Glutamatergic neuron (in vitro differentiated cells): ENCODE measurements at places on chromosomes 7 and 10. TPM values are rescaled to one million over a fixed set of nuclear protein-coding genes. Genes with fewer than 3 reads are reported as not detected.
A peak's percentile ranks its signal among the peaks of the same experiment; 100 is the strongest.

LMOD2 gene
- not detected for total RNA-seq

OR2A12 gene
- not detected for total RNA-seq

ARHGEF5 gene
- total RNA-seq = 0.93 TPM

PTF1A gene
- not detected for total RNA-seq

MPLKIP gene
- total RNA-seq = 29.9 TPM

CLCN1 gene
- 0.56 TPM for total RNA-seq

HOXA3 gene
- not detected for total RNA-seq

GLI3 gene
- total RNA-seq = 2.9 TPM

BICC1 gene
- 0.12 TPM for total RNA-seq

DOCK4 gene
- total RNA-seq = 60.3 TPM

PTPN12 gene
- 106 TPM for total RNA-seq

GJC3 gene
- not detected for total RNA-seq

ZNF775 gene
- 20.5 TPM for total RNA-seq

DNA sequence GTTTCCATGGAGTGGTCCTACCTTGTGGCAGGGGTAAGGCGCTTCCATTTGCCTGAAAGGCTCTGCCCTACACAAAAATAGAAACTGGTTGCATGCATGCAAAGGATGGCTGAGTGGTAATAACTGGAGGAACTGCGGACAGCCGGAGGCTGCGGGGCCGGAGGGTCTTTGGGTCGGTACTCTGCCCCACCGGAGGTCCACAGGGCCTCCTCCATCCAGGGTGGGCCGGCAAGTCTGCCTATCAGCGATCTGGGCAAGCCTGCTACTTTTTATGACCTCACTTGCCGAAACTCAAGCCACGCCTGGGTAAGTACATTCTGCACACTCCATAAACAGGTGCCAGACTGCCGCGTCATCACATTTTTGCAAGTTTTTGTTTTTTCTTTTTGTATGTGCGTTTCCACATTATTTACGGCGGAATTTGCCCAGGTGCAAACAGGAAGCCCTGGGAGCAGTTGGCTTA is 30.0 kb downstream of the TACC2 start:
- no peaks in the 10 kb centered on the region for H3K27me3 ChIP-seq
- no peak overlapping the region for H3K27ac ChIP-seq
- H3K4me1 ChIP-seq = peaks cover 4% of the 10 kb centered on the region
- H3K4me3 ChIP-seq = no peak overlapping the region
- DNase-seq = no peak

- H3K4me1 ChIP-seq = no peaks in the 10 kb centered on the region
- DNase-seq = no peak
- no peak overlapping the region for H3K4me3 ChIP-seq
These were observed 594.7 kb downstream of the KCNMA1 start for GRCh38 chr10:77042706-77043419.

DNA sequence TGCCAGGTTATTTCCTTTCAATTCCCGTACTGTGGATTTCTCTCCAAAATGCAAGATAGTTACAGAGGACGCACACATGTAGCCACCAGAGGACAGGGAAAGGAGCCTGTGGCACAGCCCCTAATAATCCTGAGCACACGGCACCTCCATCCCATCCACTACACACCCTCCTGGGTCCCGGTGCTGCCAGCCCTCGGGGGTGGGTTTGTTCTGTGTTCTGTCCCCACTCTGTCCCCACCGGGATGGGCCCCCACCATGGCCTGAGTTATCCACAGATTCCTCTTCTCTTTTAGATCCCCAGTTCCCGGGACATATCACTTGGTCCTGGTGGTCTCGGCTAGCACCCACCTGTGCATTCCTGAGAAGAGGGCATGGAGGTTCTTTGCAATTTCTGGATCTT is 196.9 kb upstream of the PPP2R2D start:
- H3K27ac ChIP-seq = no peak overlapping the region
- DNase-seq = no peak
- H3K36me3 ChIP-seq = no peaks in the 10 kb centered on the region
- no peaks in the 10 kb centered on the region for H3K4me1 ChIP-seq

- H3K27me3 ChIP-seq = no peaks in the 10 kb centered on the region
- no peak overlapping the region for H3K27ac ChIP-seq
- DNase-seq = no peak
- H3K36me3 ChIP-seq = no peaks in the 10 kb centered on the region
- H3K4me1 ChIP-seq = no peaks in the 10 kb centered on the region
These were observed 59.4 kb downstream of the EBLN1 start for GRCh38 chr10:22158426-22158825.

DNA sequence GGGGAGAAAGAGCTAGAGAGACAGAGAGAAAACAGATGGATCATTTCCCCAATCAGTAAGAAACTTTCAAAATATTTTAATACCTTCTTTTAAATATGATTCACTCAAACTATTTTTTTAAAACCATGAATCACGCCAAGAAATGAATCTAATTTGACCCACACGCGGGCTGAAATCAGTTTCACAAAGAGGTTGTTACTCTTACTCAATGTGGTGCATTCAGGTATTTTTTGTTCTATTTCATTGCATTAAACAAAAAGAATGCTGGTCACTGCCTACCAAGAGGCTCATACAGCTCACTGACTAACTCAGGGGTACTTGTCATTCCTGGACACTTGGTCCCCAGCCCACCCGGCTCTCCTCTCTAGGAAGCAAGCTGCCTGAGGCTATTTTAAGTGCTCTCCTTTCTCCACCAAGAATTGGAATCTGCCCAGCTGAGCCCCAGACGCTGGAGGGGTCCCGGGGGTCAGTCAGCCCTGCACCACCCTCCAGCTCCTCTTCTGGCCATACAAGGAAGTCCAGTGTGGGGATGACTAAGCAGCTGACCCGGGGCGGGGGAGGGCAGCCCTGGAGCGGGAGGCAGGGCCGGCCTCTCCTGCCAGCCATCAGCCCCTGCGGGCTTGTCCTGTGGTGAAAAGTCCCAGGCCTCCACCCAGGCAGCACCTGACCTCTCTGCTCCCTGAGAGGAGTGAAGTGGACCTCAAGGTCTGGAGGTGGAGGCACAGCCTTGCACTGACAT is 21.7 kb upstream of the PFKP start:
- H3K4me3 ChIP-seq = no peak overlapping the region
- peak overlapping the region; percentile 38 for H3K27ac ChIP-seq
- H3K36me3 ChIP-seq = peaks cover 7% of the 10 kb centered on the region
- DNase-seq = peak; percentile 89
- no peaks in the 10 kb centered on the region for H3K27me3 ChIP-seq
- peaks cover 11% of the 10 kb centered on the region for H3K4me1 ChIP-seq

GRCh38 chr7:34036051-34036920 is 130.9 kb downstream of the BMPER start:
- H3K4me1 ChIP-seq = peaks cover 6% of the 10 kb centered on the region
- no peaks in the 10 kb centered on the region for H3K36me3 ChIP-seq
- H3K27me3 ChIP-seq = peaks cover 2% of the 10 kb centered on the region
- DNase-seq = no peak
- H3K4me3 ChIP-seq = no peak overlapping the region

- H3K27ac ChIP-seq = no peak overlapping the region
- H3K4me1 ChIP-seq = peaks cover 5% of the 10 kb centered on the region
- H3K27me3 ChIP-seq = no peaks in the 10 kb centered on the region
- DNase-seq = no peak
- H3K36me3 ChIP-seq = no peaks in the 10 kb centered on the region
These were observed 36.0 kb downstream of the PRTFDC1 start for GRCh38 chr10:24916365-24916764.

DNA sequence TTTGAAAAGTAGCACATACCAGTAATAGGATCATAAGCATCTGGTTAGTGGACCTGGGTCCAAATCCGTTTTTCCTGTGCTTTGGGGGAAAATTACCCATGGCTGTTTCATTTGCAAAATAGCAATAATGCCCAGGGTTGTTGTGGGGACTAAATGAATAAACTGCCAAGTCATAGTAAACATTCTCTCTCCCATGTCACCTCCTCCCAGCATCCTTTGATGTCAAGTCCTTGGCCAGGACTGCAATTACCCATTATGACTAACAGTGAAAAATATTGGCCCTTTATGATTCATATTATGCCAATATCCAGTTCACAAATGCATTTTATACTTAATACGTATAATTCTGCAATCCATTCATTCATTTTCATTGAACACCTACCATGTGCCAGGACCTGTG is 23.0 kb downstream of the TOMM7 start:
- peaks cover 12% of the 10 kb centered on the region for H3K36me3 ChIP-seq

DNA sequence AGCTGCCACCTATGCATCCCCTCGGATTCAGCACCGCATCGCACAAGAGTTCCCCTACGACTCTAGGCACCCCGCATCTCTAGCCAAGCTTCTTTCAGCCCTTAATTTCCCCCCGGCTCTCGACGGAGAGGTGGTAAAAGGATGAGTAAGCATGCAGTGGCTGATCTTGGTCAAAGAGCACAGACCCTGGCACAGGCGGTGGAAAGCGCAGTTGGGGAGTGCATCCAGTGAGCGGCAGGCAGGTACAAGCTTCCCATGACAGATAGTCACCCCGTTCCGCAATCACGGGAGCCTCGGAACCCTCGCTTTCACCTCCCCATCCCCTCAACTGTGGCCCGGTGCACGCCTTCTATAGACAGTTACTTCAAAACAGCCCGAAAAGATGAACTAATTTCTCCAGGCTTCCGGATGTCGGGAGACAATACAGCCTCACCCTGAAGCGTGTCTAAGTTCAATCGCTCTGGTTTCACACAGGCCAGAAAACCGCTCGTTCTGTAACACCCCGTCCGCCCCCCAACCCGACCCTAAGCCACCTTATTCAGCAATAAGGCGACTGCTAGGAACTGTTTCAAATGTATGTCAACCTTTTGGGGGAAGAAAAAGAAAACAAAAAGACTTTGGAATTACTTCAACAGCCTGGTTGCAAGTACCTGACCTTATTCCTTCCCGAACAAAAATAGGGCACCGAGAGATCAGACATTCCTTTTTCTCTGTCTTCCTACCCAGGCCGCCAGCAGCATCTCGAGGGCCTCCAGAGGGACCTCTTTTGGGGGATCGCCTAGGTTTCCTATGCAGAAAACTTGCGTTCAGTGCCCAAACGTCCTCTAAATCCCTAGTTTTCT is 1.4 kb downstream of the RHEB start:
- peak overlapping the region; percentile 93 for H3K27ac ChIP-seq
- peaks cover 10% of the 10 kb centered on the region for H3K27me3 ChIP-seq
- H3K4me3 ChIP-seq = peak overlapping the region; percentile 100
- H3K4me1 ChIP-seq = peaks cover 17% of the 10 kb centered on the region
- no peak for DNase-seq
- H3K36me3 ChIP-seq = no peaks in the 10 kb centered on the region

DNA sequence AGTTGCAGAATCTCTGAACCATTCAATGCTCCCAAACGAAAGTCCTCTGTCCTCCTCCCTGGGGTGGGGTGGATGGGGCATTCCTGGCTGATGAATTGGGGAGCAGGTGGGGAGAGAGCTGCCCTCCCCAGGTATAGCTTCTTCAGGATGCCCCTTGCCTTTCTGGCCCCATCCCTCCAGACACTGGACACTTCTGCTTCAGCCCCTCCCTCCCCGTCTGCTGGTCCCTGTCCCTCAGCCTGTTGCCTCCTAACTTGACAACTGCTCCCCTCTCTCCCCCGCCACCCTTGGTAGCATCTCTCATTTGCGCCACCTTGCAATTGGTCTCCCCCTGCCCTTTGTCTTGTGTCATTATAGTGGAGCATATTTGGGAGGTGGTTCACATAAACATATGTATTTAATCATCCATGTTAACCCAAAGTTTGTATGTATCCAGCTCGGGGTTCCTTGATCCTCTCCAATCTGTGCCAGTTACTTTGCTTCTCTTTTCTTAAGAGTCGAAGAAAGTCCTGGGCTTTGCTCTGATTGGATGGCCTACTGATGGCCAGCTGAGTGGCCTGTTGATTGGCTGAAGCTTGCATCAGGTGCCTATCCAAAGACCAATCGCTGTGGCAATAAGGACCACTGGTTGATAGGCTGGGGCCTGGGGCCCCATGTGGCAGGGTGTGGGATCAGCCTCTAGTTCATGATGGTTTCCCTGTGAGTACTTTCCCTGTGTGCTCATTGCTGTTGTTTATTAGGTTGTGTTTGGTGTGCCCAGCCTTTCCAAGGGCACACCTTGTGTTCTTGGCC is 4.0 kb upstream of the GCK start:
- no peak overlapping the region for H3K27ac ChIP-seq
- DNase-seq = no peak
- H3K27me3 ChIP-seq = no peaks in the 10 kb centered on the region
- H3K4me3 ChIP-seq = no peak overlapping the region

- H3K27ac ChIP-seq = no peak overlapping the region
- H3K27me3 ChIP-seq = peaks cover 5% of the 10 kb centered on the region
- H3K36me3 ChIP-seq = peaks cover 4% of the 10 kb centered on the region
- no peak for DNase-seq
These were observed 99.8 kb upstream of the KIF5B start for GRCh38 chr10:32156031-32156495.

DNA sequence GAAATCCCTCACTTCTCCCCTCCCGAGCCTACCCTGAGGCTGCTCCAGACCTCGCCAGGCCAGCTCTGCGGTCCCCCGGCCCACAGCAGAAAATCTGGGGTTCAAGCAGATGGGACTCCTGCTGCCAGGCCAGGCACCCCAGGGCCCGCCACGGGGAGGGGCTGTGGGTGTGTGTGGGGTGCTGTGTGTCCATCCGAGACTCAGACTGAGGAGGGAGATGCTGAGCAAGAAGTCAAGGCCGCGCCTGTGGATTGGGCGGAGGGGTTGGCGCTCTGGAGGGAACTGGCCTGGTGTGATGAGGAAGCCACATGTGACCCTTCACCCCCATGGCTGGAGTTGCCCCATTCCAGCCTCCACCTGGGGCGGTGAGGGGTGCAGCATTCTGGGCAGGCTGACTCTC is 51.1 kb downstream of the YKT6 start:
- peaks cover 19% of the 10 kb centered on the region for H3K27me3 ChIP-seq
- no peak overlapping the region for H3K4me3 ChIP-seq
- H3K36me3 ChIP-seq = peaks cover 4% of the 10 kb centered on the region
- no peak overlapping the region for H3K27ac ChIP-seq
- H3K4me1 ChIP-seq = peaks cover 16% of the 10 kb centered on the region
- DNase-seq = no peak

DNA sequence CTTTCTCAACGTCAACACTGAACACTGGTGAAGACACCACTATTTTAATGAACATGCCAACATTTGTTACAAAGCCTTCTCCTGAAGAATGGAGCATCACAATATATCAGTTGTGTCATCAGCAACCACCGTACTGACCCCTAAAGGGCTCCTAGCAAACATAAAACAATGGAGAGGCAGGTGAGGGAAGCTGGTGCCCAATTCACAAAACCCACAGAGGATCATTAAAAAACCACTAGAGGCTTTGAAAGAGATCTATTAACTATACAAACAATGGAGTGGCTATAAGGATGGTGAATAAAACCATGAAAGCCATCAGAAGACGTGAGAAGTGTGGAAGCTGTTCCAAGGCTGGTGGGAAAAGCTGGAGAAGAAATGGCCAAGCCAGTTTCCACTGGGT is 150.8 kb downstream of the FAM107B start:
- H3K27me3 ChIP-seq = peaks cover 5% of the 10 kb centered on the region
- peaks cover 25% of the 10 kb centered on the region for H3K4me1 ChIP-seq
- peaks cover 7% of the 10 kb centered on the region for H3K36me3 ChIP-seq
- no peak for DNase-seq
- H3K27ac ChIP-seq = no peak overlapping the region

DNA sequence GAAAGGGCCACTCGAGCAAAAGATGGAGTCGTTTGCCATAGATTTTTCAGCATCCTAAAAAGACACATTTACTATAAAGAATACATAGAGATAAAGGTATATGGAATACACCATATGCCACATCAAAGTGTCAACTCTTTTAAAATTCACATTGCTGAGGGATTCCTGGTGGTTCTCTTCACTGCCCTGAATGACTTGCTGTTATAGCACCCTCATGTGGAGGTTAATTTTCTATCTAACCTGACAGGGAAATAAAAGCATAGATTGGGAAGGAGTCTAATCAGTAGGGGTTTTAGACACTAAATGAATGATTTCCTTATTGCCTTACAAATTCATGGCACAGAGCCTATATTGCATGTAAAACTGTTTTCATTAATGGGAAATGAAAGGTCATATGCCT is 25.9 kb downstream of the DNAH11 start:
- H3K4me1 ChIP-seq = no peaks in the 10 kb centered on the region
- H3K27ac ChIP-seq = no peak overlapping the region
- no peaks in the 10 kb centered on the region for H3K36me3 ChIP-seq
- DNase-seq = no peak
- H3K27me3 ChIP-seq = no peaks in the 10 kb centered on the region
- H3K4me3 ChIP-seq = no peak overlapping the region
